Pulmonary artery endothelial cell (primary cell): ENCODE measurements at places on chromosomes 13 and 19.

DNA sequence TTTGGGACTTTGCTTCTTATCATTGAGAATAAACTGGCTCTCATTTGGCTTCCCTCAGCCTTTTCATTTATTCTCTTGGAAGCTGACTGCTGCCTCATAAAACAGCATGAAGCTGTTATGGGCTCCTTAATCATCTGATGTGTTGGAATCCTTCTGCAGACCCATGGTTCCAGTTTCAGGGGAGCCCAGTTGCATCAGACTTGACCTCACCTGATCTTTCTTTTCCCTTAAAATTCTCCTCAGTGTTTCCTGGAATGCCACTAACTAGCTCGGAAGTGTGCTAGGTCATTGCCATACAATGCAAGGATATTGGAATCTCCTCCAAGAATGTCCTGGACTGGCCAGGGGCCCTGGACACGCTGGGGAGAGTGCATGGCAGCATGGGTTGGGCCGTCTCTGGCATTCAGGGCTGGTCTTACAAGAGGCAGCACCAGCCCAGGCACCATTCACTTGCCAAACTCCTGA lies 158.7 kb downstream of the FLT1 start:
- DNase-seq: peak; percentile 77

- DNase-seq: no peak
These were observed 638 bp downstream of the ADGRE5 start for GRCh38 chr19:14381689-14382474.

- no peak for DNase-seq
These were observed 13.7 kb downstream of the WBP4 start for GRCh38 chr13:41075034-41075433.

DNA sequence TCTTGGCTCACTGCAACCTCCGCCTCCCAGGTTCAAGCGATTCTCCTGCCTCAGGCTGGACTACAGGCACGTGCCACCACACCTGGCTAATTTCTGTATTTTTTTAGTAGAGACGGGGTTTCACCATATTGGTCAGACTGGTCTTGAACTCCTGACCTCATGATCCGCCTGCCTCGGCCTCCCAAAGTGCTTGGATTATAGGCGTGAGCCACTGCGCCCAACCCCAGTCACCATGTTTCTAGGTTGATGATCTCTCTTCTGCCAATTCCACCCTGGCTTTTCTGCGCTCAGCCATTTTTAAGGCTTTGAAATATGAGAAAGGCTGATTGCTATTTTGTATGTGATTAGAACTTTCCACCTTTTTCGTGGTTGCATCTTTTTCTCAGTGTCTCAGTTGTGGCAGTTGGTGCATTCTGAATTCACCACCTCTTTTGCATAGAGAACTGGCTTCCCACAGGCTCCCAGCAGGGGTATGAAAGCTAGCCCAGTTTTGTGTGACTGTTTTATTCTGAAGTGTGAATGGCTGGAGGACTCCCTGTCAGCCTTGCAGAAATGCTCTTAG lies 15.5 kb downstream of the CEACAM1 start:
- DNase-seq: no peak

- no peak for DNase-seq
These were observed 204.0 kb upstream of the GPR12 start for GRCh38 chr13:26964278-26965250.

DNA sequence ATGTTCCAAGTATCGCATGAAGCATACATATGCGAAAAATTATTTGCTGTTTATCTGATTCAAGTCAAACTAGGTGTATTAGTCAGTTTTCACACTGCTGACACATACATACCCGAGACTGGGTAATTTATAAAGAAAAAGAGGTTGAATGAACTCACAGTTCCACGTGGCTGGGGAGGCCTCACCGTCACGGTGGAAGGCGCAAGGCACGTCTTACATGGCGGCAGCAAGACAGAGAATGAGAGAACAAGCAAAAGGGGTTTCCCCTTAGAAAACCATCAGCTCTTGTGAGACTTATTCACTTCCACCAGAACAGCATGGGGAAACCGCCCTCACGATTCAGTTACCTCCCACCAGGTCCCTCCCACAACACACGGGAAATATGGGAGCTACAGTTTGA lies 13.0 kb upstream of the PROZ start:
- DNase-seq: no peak

DNA sequence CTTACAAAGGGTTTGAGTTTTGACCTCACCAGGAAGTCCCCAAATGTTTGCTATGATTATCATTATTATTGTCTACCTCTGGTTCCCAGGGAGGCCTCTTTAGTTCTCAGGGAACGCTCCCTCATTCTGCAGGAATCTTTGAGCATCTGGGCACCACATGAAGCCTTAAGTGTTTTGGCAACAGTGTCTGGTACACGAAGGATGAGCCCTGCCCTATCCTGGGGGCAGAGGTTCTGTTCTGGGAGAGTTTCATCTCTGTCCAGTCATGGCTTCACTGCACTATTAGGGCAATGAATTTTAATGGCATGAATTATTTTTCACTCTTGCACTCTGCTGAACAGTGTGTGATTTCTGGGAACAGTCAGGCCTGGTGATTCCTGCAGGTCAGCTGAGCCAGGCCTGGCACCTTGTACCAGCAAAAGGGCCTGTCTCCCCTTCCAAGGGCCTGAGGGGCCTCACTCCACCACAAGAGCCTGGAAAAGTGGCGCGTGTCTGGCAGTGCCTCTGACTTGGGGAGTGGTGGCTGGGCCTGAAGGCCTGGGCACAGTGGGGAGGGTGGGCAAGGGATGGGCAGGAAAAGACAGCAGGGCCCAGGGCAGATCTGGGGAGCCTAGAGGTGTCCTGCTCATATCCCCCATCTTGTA lies 4.6 kb downstream of the FAM187B start:
- DNase-seq: no peak

DNA sequence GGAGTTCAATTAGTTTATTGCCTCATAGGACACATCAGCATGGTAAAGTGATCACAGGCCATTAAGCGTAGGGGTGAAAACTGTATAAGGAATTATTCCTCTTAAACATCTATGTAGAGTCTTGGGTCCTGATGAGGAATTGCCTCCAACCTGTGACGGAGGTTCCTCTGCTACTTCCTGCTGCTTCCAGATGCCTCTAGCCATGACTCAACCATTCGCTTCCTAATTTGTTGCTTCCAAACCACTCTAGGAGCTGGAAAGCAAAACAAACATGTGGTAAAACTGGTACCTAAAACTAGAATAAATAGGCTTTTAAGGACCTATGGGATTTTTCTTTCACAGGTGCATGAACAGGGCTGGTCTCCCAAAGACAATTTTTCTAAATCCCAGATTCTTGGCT lies 253.8 kb downstream of the KLF12 start:
- DNase-seq: no peak

DNA sequence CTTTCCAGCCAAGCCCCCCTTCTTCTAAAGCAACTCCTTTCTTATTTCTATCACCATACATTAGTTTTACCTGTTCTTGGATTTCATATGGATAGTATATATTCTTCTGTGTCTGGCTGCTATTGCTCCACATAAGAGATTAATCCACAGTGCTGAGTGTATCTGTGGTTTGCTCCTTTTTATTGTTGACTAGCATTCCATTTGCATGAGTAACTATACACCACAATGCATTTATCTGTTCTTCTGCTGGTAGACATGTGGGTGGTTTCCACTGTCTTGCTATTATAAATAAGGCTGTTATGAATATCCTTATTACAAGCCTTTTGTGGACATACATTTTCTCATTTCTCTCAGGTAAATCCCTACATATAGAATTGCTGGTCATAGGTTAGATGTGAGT lies 138.2 kb downstream of the SLC7A1 start:
- DNase-seq: peak; percentile 22

DNA sequence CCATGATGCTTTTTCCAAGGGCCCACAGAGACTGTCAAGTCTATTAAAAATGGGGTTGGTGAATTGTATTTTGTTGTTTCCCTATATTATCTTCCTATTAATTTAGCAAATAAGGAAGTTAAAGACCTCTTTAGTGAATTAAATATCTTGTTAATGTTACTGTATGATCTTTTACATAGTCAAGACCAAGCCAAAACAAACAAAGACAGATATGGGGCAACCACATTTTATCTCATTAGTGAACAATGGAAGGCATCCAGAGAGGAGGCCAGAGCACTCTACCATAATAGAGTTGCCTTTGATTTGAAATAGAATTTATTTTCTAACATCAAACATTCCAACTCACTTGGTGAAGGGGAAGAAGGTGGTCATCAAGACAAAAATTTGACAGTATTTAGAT lies 169.4 kb downstream of the B3GLCT start:
- DNase-seq: no peak

- no peak for DNase-seq
These were observed 107.9 kb downstream of the LRCH1 start for GRCh38 chr13:46660857-46661256.

DNA sequence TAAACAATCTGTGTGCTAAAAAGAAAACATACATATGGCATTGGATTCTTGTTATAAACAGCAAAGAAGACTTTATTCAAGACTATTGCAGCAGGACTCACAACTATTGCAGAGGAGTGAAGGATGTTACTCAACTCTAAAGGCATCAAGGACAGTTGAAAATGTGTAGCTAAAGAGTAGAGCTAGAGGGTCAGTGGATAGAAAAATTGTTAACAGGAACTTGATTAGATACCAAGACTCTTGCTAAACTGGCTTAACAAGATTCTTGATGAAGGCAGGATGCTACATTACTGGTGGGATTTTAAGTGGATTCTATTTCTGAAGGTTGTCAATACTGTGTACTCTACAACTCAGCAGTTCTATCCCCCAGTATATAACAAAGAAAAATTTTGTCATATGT lies 1183.3 kb downstream of the SLITRK1 start:
- DNase-seq: no peak

DNA sequence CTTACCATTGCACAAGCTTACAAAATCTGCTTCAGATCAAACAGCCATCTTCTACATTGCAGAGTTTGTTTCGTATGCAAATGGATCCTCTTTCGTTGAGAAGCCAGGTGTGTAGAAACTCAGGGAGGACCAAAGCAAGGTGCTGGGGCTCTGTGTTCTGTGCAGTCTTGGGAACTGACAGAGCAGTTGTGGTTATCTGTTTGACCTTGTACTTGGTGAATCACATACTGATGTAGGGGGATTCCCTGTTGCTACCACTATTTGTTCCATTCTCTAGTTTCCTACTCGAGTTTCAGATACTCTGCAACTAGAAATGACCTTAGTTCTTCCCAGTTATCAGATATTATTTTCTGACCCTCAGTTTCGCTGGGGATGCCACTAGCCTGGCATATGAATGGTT lies 95.2 kb upstream of the CLDN10 start:
- no peak for DNase-seq

DNA sequence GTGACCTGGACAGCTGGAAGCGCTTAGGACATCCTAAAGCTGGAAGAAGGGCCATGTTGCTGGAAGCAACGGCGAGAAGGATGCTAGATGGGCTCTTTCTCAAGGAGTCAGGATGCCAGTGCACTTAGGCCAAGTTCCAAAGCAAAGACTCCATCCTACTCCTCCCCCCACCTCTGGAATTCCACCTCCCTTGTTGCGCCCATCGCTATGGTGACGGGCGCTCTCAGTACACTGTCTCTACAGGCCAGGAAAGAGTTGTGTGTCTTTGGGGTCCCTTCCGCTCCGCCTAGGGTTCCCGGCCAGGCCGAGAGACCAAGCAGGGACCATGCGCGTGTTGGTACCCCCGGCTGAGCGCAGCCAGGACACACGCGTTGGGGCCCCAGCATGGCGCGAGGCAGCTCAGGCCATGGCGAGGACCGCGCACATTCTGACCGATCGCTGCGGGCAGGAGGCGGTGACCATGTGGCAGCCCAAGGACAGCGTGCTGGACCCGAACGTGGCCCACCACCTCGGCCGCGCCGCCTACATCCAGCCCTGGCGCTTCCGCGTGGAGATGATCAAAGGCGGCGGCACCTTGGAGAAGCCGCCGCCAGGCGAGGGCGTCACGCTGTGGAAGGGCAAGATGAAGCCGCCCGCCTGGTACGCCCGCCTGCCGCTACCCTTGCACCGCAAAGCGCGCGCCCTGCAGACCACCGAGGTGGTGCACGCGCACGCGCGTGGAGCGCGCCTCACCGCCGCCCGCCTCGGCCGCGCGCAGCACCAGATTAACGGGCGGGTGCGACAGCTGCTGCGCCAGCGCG lies 31.0 kb upstream of the SLC1A6 start:
- DNase-seq: no peak

GRCh38 chr19:18646535-18647370 lies 9.9 kb downstream of the KLHL26 start:
- no peak for DNase-seq

- DNase-seq: no peak
These were observed 68.8 kb downstream of the CHST8 start for GRCh38 chr19:33690378-33691029.

- peak; percentile 27 for DNase-seq
These were observed 15.2 kb upstream of the S1PR4 start for GRCh38 chr19:3163230-3163886.

- DNase-seq: no peak
These were observed 131.1 kb upstream of the HTR2A start for GRCh38 chr13:47027780-47028437.

DNA sequence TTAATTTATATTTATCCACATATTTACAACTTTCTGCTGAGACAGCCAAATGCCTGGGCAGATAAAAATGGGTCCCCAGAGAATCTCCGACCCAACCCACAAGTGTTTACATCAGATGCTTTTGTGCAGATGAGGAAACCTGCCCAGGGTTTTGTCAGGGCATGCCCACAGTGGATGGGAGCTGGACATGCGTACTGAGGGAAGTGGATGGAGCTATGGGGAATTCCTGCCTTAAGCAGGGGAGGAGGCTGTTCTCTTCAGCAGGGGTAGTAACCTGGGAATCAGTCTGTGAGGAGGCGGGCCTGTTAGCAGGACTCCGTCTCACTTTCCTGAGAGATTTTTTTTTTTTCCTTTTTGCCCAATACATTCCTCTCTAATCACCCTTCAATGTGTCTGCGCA lies 122.9 kb downstream of the RFC3 start:
- no peak for DNase-seq

GRCh38 chr13:73894995-73895571 lies 239.1 kb downstream of the KLF12 start:
- no peak for DNase-seq

GRCh38 chr19:19525611-19526380 lies 2.9 kb upstream of the YJEFN3 start:
- DNase-seq: no peak

GRCh38 chr19:31140717-31141116 lies 208.5 kb downstream of the TSHZ3 start:
- no peak for DNase-seq

DNA sequence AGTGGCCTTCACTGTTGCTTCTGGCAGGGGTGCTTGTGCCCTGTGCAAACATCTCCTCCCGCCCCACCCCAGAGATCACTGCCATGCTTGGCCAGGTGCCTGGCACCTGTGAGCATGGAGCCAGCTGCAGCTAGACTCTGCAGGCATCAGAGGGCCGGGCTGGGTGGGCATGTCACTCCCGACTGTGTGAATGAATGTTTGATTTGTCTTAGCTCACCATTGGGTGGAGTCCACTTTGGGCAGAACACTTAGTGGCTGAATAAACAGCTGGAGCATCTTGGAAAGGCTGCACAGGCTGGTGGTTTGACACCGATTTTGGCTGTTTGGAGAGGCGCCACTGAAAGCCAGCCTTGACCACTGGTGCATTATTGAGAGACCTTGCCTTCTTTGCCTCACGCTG lies 267.3 kb downstream of the DLEU7 start:
- no peak for DNase-seq
